ENCODE measurements at places on chromosomes 1 and 21. TPM values are rescaled to one million over a fixed set of nuclear protein-coding genes. Genes with fewer than 3 reads are reported as not detected.

DNA sequence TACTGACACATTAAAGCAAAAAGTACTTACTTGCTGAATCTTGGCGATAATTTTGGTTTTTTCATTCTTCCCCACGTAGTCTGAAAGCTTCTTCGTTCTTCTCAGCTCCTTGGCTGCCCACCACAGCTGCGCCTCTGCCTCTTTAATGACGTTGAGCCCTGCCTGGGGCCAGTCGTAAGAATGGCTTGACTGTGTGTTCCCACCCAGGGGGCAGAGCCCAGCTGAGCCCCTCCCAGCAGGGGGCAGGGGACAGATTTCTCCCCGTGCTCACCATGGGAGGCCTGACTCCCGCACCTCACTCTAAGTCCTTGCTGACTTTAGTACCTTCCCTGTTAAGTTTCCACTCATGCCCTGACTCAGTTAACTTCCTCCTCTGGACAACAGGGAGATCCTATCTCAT lies 9.0 kb downstream of the CFAP298 start:
- H3K36me3 ChIP-seq = peaks cover 83% of the 10 kb centered on the region
- DNase-seq = no peak
- no peak overlapping the region for H3K27ac ChIP-seq
- no peak overlapping the region for H3K4me3 ChIP-seq

Gene PLA2G2C
- not detected for total RNA-seq

GRCh38 chr1:147745271-147745670 lies 15.1 kb downstream of the GJA5 start:
- no peaks in the 10 kb centered on the region for H3K4me1 ChIP-seq
- DNase-seq = no peak
- H3K36me3 ChIP-seq = no peaks in the 10 kb centered on the region
- H3K27ac ChIP-seq = no peak overlapping the region
- H3K4me3 ChIP-seq = no peak overlapping the region

Gene PROK1
- total RNA-seq = 0.41 TPM

DNA sequence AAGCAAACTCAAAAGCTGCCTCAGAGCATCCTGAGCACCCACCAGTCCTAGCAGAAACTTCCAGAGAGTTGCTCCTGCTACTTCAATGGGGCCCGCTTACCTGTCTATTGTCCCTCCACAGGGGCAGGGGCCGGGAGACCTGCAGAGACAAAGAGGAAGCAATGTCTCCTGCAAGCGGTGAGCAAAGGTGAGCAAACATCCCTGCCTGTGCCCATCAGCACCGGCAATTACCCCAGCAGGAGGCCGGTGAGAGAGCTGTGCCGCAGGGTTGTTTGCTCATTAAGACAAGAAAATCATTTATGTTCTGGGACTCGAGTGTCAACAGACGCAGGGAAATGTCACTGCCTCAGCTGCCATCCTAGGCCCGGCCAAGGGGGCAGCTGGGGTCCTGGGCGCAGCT lies 53.8 kb upstream of the TARDBP start:
- H3K4me3 ChIP-seq = no peak overlapping the region
- no peaks in the 10 kb centered on the region for H3K27me3 ChIP-seq
- no peaks in the 10 kb centered on the region for H3K4me1 ChIP-seq
- no peaks in the 10 kb centered on the region for H3K36me3 ChIP-seq
- H3K27ac ChIP-seq = no peak overlapping the region
- no peak for DNase-seq

DNA sequence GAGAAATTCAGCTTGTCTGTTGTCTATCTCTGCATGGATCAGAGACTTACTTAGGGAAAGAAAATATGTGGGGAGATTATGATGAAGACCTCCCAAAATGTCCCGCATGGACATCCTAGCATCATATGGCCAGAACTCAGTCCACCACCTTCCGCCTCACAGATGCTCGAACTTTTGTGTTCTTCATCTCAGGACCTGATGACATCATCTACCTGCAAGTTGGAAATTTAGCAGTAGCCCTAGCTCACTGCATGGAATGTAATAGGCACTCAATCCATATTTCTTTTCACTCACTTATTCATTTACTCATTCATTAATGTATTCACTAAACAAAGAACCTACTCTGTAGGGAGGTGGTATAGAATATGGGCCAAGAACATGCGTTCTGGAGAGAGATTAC lies 96.8 kb downstream of the CLIC6 start:
- no peak overlapping the region for H3K27ac ChIP-seq
- no peaks in the 10 kb centered on the region for H3K4me1 ChIP-seq
- no peak overlapping the region for H3K4me3 ChIP-seq
- no peaks in the 10 kb centered on the region for H3K27me3 ChIP-seq
- DNase-seq = no peak

GRCh38 chr1:89100412-89100811 lies 25.5 kb downstream of the GBP2 start:
- H3K4me1 ChIP-seq = no peaks in the 10 kb centered on the region
- H3K27me3 ChIP-seq = no peaks in the 10 kb centered on the region
- H3K4me3 ChIP-seq = no peak overlapping the region
- DNase-seq = no peak
- H3K27ac ChIP-seq = no peak overlapping the region

Gene PPP1R12B
- 49.1 TPM for total RNA-seq

DNA sequence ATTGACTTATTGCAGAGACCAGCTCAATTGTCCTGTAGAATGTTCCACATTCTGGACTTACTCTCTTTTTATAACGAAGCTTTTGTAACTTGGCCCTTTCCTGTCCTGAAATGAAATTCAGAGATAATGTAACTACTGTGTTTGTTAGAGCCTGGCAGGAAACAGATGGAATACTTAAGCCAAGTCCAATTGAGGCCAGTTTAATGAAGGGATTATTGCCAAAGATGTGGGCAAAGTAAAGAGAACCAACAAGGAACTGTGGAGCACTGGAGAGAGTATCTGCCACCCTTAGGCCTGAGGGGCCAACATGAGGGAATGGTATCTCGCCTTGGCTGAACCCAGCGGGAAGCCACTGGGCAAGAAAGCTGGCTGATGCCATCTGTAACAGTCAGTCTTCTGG lies 32.9 kb downstream of the MFSD2A start:
- H3K36me3 ChIP-seq = no peaks in the 10 kb centered on the region
- no peak overlapping the region for H3K27ac ChIP-seq
- peak; percentile 13 for DNase-seq
- no peak overlapping the region for H3K4me3 ChIP-seq
- H3K4me1 ChIP-seq = no peaks in the 10 kb centered on the region

DNA sequence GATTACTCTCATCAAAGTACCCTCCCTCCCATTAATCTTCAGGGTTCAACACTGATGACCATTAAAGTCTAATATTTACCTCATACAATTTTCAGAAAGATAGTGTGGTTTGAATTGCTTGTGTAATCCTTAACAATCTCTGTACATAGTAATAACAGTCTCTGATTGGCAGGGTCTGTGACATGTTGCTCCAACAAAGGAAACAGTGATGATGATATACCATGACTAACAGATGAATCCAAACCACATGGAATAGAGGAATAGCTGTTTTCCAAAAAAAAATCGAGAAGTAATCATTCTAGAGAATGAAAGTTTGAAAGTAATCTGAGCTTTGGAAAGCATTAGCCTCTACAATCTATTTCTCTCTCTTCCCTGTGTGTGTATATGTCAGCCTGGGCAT lies 610.1 kb upstream of the NEGR1 start:
- no peaks in the 10 kb centered on the region for H3K4me1 ChIP-seq
- H3K36me3 ChIP-seq = no peaks in the 10 kb centered on the region
- H3K4me3 ChIP-seq = no peak overlapping the region
- DNase-seq = no peak
- H3K27me3 ChIP-seq = no peaks in the 10 kb centered on the region
- H3K27ac ChIP-seq = no peak overlapping the region

Gene LCE6A
- not detected for total RNA-seq

Gene MAN1C1
- total RNA-seq = 19.7 TPM

Gene HFM1
- 0.64 TPM for total RNA-seq

DNA sequence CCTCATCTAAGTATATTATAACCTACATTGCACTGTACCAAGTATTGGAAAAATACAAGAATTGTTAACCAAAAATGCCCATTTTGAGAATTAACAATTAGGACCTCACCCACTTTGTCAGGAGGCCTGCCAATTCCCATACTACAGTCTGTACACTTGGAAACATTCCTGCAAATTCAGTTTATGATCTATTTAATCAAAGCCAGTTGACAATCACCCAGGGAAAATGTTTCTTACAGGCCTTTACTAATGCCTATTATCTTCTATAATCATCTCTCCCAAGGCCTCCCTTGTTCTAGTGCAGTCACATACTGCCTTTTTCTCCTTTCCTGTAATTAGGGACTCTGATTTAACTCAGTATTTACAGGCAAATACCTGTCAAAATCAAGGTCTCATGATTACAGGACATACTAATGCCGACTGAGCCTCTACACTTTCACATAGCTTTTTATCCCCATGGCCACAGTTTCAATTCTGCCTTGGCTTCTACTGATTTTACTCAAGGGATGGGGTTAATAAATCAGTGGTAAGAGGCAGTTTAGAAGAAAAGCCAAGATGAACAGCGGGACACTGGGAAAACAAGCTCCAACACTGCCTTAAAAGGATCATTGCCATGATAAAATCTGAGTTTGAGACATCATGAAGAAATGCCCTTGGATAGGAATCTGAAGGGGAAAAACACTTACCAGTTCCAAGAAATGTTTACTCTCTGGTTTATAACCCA lies 338.7 kb downstream of the VAV3 start:
- H3K27me3 ChIP-seq = no peaks in the 10 kb centered on the region
- DNase-seq = no peak
- no peaks in the 10 kb centered on the region for H3K4me1 ChIP-seq
- H3K36me3 ChIP-seq = no peaks in the 10 kb centered on the region
- H3K27ac ChIP-seq = no peak overlapping the region

GRCh38 chr1:2193514-2194281 lies 874 bp downstream of the FAAP20 start:
- peak overlapping the region; percentile 60 for H3K27ac ChIP-seq

DNA sequence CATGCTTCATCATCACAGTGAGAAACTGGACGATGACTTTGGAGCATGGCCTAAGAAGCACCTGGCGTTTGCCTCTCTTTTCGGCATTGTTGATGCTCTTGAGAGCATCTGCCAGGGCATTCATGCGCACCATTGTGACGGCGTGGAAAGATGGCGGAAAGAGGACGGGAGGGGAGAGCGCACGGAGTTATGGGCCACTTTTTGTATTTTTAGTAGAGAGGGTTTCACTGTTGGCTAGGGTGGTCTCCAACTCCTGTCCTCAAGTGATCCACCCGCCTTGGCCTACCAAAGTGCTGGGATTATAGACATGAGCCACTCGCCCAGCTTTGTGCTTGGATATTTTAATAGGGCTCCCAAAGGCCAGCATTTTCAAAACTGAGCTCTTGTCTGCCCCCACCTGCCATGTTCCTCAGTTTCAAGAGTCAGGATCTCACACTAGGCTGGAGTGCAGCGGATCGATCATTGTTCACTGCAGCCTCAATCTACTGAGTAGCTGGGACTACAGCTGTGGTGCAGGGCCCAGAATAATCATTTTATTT lies 5.3 kb downstream of the RPS8 start:
- H3K4me1 ChIP-seq = peaks cover 36% of the 10 kb centered on the region
- no peak overlapping the region for H3K27ac ChIP-seq
- H3K4me3 ChIP-seq = no peak overlapping the region

DNA sequence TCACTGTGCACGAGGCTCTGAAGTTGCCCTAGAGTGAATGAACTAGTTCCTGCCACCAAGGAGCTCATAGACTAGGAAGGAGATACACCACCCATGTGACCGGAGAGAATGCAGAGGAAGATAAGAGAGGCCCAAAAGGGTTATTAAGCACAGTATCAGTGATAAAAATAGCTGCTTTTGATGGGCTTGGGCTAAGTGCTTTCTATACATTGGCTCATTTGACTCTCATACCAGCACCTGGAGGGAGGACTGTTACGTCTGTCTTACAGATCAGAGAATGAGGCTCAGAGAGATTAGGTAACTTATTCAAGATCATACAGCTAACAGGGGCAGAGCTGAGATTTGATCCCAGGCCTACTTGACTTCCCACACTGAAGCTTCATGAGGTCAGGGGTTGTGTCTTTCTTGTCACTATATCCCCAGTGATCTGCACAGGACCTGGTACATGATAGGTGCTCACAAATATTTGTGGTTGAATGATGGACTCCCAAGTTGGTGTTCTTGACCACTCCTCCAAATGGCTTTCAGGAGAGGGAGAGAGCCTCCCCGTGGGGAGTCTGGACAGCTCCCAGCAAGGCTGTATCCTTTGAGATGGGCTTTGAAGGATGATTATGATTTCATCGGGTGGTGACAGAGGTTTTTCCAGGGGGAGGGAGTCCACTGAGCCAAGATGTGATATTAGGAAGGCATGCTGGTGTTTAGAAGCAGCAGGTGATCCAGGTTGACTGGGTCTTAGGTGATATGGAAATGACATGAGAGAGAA lies 14.4 kb downstream of the PPFIA4 start:
- DNase-seq = no peak
- H3K27ac ChIP-seq = no peak overlapping the region
- H3K4me1 ChIP-seq = peaks cover 3% of the 10 kb centered on the region
- no peaks in the 10 kb centered on the region for H3K36me3 ChIP-seq
- H3K27me3 ChIP-seq = no peaks in the 10 kb centered on the region
- H3K4me3 ChIP-seq = no peak overlapping the region

GRCh38 chr1:160104486-160104885 lies 6.1 kb upstream of the IGSF8 start:
- H3K4me1 ChIP-seq = peaks cover 7% of the 10 kb centered on the region
- H3K36me3 ChIP-seq = no peaks in the 10 kb centered on the region
- DNase-seq = no peak
- no peak overlapping the region for H3K4me3 ChIP-seq
- no peak overlapping the region for H3K27ac ChIP-seq

DNA sequence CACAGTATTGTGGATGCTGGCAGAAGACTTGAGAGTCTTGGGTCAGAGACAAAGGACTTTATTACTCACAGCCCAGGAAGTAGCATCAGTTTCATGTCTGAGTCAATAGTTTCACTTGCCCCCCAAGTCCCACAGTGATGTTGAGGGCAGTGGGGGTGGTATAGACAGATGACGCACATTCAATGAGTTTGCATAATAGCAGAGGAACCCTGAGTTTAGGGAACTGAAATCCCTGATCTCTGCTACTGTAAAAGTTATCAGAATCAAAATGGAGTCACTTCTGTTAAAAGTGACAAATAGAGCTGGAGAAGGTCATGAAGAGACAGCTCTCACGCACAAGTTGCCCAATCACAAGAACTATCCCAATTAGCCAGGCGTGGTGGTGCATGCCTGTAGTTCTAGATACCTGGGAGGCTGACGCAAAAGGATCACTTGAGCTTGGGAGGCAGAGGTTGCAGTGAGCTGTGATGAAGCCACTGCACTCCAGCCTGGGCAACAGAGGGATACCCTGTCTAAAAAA lies 11.5 kb upstream of the HCRTR1 start:
- no peaks in the 10 kb centered on the region for H3K4me1 ChIP-seq
- no peaks in the 10 kb centered on the region for H3K36me3 ChIP-seq
- DNase-seq = no peak
- no peak overlapping the region for H3K27ac ChIP-seq
- no peak overlapping the region for H3K4me3 ChIP-seq
- no peaks in the 10 kb centered on the region for H3K27me3 ChIP-seq

- peaks cover 87% of the 10 kb centered on the region for H3K4me1 ChIP-seq
- peaks cover 2% of the 10 kb centered on the region for H3K36me3 ChIP-seq
Observed at GRCh38 chr1:206578068-206578977, 33.9 kb downstream of the EIF2D start.
